ENCODE measurements at places on chromosomes 5 and 9. TPM values are rescaled to one million over a fixed set of nuclear protein-coding genes. Genes with fewer than 3 reads are reported as not detected.
A peak's percentile ranks its signal among the peaks of the same experiment; 100 is the strongest.

DNA sequence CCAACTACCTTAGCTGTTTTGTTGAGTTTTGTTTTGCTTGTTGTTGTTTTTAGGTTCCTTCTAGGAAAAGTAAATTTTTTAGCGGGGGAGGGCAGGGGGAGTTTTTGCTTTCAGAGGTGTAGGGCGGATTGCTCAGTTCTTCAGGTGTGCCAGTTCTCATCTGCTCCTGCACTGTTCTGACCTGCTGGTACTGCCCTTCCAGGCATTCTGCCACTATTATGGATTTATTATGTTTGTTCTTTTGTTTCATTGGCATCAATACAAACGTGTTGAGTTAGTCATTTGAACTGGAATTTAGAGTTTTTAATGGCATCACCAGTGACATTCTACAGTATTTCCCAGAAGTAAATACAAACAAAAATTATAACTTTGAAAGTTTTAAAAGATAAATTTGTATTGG lies 26.0 kb downstream of the ERCC6L2 start:
- H3K36me3 ChIP-seq, result no peaks in the 10 kb centered on the region
- H3K4me3 ChIP-seq, result no peak overlapping the region
- H3K27ac ChIP-seq, result no peak overlapping the region
- H3K27me3 ChIP-seq, result no peaks in the 10 kb centered on the region

DNA sequence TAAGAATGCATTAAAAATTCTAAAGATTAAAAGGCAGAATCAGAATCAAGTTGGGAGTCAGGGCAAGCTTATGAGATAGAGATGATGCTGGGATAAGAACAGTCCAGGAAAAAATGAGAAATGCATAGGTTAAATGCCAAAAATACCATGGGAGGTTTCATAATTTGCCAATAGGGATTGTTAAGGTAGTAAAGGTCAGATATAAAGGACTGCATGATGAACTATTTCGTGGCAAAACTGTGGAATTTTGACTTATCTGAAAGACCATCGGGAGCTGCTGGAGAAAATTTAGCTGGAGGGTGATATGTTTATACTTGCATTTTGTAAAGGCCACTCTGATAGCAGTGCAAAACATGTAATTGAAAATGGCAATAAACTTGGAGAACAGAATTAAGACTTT lies 1872.8 kb upstream of the ACO1 start:
- H3K4me3 ChIP-seq, result no peak overlapping the region
- H3K4me1 ChIP-seq, result no peaks in the 10 kb centered on the region
- no peaks in the 10 kb centered on the region for H3K36me3 ChIP-seq
- no peak overlapping the region for H3K27ac ChIP-seq
- no peak for DNase-seq
- H3K27me3 ChIP-seq, result no peaks in the 10 kb centered on the region

- H3K4me1 ChIP-seq, result no peaks in the 10 kb centered on the region
- H3K36me3 ChIP-seq, result no peaks in the 10 kb centered on the region
- H3K27ac ChIP-seq, result no peak overlapping the region
- H3K27me3 ChIP-seq, result no peaks in the 10 kb centered on the region
- H3K4me3 ChIP-seq, result no peak overlapping the region
Measured at GRCh38 chr9:76818271-76818670, 54.0 kb downstream of the PCA3 start.

DNA sequence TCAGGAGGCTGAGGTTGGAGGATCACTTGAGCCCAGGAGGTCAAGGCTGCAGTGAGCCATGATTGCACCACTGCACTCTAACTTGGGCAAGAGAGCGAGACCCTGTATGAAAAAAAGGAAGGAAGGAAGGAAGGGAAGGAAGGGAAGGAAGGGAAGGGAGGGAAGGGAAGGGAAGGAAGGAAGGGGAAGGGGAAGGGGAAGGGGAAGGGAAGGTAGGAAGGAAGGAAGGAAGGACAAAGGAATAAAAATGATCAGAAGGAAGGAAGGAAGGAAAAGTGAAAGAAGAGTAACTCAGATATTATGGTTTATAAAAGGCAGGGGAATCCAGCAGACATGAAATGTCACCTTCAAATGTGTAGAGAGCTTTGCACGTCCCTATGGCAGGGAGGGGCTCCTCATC lies 64.4 kb downstream of the USP20 start:
- peaks cover 83% of the 10 kb centered on the region for H3K36me3 ChIP-seq
- no peaks in the 10 kb centered on the region for H3K4me1 ChIP-seq
- no peaks in the 10 kb centered on the region for H3K27me3 ChIP-seq
- DNase-seq, result no peak
- no peak overlapping the region for H3K4me3 ChIP-seq
- no peak overlapping the region for H3K27ac ChIP-seq

DNA sequence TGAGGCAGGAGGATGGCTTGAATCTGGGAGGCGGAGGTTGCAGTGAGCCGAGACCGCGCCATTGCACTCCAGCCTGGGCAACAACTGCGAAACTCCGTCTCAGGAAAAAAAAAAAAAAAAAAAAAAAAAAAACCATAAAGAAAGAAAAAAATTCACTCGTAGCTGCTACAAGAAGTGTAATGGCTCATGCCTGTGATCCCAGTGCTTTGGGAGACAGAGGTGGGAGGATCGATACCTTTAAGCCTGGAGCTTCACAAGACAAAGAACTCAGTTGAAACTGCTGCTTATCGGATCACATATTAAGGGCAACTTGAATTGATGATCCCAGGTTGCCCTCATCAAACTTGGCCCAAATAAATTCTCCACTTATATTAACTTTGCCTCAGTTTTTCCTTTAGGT lies 1.0 kb upstream of the ZCCHC7 start:
- H3K27me3 ChIP-seq, result no peaks in the 10 kb centered on the region
- H3K4me1 ChIP-seq, result peaks cover 20% of the 10 kb centered on the region
- H3K36me3 ChIP-seq, result no peaks in the 10 kb centered on the region
- no peak overlapping the region for H3K4me3 ChIP-seq
- no peak for DNase-seq

GRCh38 chr5:93911609-93912008 lies 170.2 kb upstream of the POU5F2 start:
- no peak overlapping the region for H3K27ac ChIP-seq
- DNase-seq, result no peak
- no peak overlapping the region for H3K4me3 ChIP-seq
- no peaks in the 10 kb centered on the region for H3K36me3 ChIP-seq
- no peaks in the 10 kb centered on the region for H3K4me1 ChIP-seq

DNA sequence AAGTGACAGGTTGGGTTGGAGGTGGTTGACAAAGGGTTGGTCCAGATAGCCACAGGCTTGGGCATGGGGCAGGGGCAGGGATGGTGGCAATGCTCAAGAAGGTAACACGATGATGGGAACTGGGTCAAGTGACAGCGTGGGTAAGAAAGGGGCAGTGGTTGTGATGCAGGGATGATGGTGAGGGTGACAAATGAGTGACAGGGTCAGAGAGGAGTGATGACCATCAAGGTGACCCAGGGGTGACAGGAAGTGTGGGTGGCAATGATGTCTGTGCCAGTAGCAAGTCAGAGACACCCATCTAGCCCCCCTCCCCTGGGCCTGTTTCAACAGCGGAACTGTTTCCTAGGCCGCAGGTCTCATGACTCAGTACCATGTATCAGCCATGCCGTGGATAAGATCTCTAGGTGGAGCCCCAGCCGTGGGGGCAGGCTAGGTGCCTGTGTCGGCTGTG lies 20.5 kb downstream of the AQP3 start:
- H3K27me3 ChIP-seq, result no peaks in the 10 kb centered on the region
- no peak overlapping the region for H3K4me3 ChIP-seq
- DNase-seq, result no peak
- no peak overlapping the region for H3K27ac ChIP-seq

GRCh38 chr5:52139888-52140615 lies 647.7 kb upstream of the ITGA1 start:
- no peak overlapping the region for H3K4me3 ChIP-seq
- H3K27ac ChIP-seq, result no peak overlapping the region
- H3K4me1 ChIP-seq, result no peaks in the 10 kb centered on the region
- no peaks in the 10 kb centered on the region for H3K36me3 ChIP-seq
- no peak for DNase-seq

GRCh38 chr5:178108446-178108845 lies 4.9 kb upstream of the N4BP3 start:
- peaks cover 8% of the 10 kb centered on the region for H3K27me3 ChIP-seq
- DNase-seq, result no peak
- no peak overlapping the region for H3K4me3 ChIP-seq
- H3K4me1 ChIP-seq, result peaks cover 10% of the 10 kb centered on the region
- no peaks in the 10 kb centered on the region for H3K36me3 ChIP-seq
- no peak overlapping the region for H3K27ac ChIP-seq

GRCh38 chr5:169131616-169132301 lies 169.2 kb downstream of the SLIT3 start:
- no peak for DNase-seq
- no peak overlapping the region for H3K4me3 ChIP-seq
- H3K27me3 ChIP-seq, result no peaks in the 10 kb centered on the region
- H3K4me1 ChIP-seq, result peaks cover 18% of the 10 kb centered on the region
- no peak overlapping the region for H3K27ac ChIP-seq

- H3K4me3 ChIP-seq, result no peak overlapping the region
- peaks cover 49% of the 10 kb centered on the region for H3K36me3 ChIP-seq
- no peak for DNase-seq
- no peak overlapping the region for H3K27ac ChIP-seq
Measured at GRCh38 chr9:92029553-92029952, 79.5 kb upstream of the ROR2 start.

- peak; percentile 91 for DNase-seq
- peak overlapping the region; percentile 16 for H3K4me3 ChIP-seq
- no peaks in the 10 kb centered on the region for H3K27me3 ChIP-seq
- peak overlapping the region; percentile 45 for H3K27ac ChIP-seq
Measured at GRCh38 chr5:32193591-32193990, 19.5 kb upstream of the GOLPH3 start.

- no peaks in the 10 kb centered on the region for H3K4me1 ChIP-seq
- no peak for DNase-seq
- H3K27ac ChIP-seq, result no peak overlapping the region
- H3K4me3 ChIP-seq, result no peak overlapping the region
Measured at GRCh38 chr5:62041156-62041756, 264.8 kb upstream of the KIF2A start.

DNA sequence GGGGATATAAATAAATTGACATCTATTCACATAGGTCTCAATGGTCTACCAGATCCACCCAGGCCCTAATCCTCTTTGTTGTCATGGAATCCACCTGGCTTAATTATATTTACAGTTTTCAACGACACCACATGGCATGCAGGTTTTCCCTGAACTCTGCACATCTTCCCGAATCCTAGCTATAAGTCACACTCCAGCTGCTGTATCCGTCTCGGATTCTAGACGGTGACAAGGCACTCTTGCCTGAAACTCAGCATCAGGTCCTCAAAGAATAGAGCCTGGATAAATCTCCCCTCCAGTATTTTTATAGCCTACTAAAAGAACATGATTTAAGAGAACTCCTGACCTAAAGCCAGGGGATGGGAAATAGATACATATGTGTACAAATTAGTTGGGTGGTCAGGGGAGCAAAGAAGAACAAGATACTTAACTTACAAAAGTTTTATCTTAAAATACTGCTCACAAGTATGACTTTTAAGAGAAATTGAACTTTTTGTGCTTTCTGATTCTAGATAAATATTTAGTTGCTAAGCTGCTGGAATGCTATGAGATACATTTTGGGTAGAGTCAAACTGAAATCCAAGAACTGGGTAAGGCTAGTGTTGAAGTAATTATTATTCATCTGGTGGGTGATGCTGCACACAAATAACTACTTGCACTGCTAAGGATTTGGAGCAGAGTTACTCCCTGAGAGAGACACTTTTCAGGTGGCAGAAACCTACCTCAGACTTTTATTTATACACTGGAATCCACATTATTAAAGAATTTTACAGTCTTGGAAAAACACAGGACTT lies 187.3 kb downstream of the EFNA5 start:
- H3K4me1 ChIP-seq, result peaks cover 21% of the 10 kb centered on the region
- H3K4me3 ChIP-seq, result no peak overlapping the region

DNA sequence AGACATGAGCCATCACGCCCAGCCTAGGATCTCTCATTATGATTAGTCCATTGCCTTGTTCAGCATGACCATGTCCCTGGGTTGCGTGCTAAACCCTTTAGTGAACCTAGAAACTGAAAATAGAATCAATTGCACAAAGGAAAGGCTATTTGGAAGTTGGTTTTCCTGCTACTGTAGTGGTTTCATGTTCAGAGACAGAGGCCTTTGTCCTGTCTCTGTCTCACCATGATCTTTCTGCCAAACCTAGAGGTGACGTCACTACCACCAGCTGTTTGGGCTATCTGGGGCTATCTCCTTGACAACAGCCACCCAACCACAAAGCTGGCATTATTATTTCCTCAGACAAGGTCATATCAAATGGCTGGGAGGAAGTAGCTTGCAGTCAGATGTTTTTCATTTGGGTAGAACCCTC lies 4.0 kb upstream of the CDK5RAP2 start:
- no peaks in the 10 kb centered on the region for H3K27me3 ChIP-seq
- peak; percentile 62 for DNase-seq
- H3K36me3 ChIP-seq, result no peaks in the 10 kb centered on the region
- peak overlapping the region; percentile 24 for H3K27ac ChIP-seq

- H3K4me3 ChIP-seq, result no peak overlapping the region
- H3K4me1 ChIP-seq, result peaks cover 24% of the 10 kb centered on the region
- DNase-seq, result no peak
Measured at GRCh38 chr5:151718153-151718552, 31.4 kb upstream of the SPARC start.

GRCh38 chr5:142382186-142382585 lies 57.4 kb upstream of the SPRY4 start:
- no peaks in the 10 kb centered on the region for H3K36me3 ChIP-seq
- H3K27me3 ChIP-seq, result no peaks in the 10 kb centered on the region
- no peak for DNase-seq
- H3K4me1 ChIP-seq, result no peaks in the 10 kb centered on the region
- H3K27ac ChIP-seq, result no peak overlapping the region
- no peak overlapping the region for H3K4me3 ChIP-seq

DNA sequence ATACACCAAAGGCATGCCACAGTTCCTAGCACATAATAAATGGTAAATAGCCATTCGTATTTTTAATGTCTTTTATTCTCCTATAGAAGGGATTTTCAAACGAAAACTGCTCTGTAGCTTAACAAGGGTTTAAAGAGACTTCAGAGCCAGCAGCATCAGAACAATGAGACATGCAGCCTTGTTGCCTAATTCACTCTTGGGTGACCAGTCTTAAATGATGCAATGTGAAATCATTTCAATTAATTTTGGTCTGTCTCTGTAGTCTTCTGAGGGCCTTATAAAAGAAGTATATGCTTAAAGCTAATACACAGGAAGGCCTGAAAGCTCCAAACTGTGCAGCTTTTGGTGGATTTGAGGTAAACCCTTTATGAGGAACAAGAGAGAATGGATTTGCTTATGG lies 888.8 kb upstream of the WWC1 start:
- no peak overlapping the region for H3K27ac ChIP-seq
- no peaks in the 10 kb centered on the region for H3K36me3 ChIP-seq
- H3K4me1 ChIP-seq, result no peaks in the 10 kb centered on the region
- no peaks in the 10 kb centered on the region for H3K27me3 ChIP-seq
- DNase-seq, result no peak
- no peak overlapping the region for H3K4me3 ChIP-seq

DNA sequence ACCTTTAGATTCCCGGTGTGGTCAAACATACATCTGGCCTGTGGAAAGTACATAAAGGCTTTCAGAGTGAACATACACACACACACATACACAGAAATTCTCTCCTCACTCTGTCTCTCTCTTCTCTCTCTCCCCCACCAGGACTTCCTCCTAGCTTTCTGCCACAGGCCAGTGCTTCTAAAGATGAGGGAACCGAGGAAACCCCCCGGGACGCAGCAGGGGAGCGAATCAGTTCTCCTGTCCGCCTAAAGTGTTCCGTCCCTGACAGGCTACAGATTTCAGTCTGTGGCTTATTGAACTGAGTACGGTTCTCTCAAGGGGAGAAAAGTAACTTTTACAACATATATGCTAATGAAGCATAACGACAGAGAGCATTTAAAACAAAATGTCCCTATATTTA lies 75.8 kb downstream of the MED27 start:
- H3K27ac ChIP-seq, result no peak overlapping the region
- no peak for DNase-seq
- no peaks in the 10 kb centered on the region for H3K27me3 ChIP-seq
- no peak overlapping the region for H3K4me3 ChIP-seq
- H3K36me3 ChIP-seq, result no peaks in the 10 kb centered on the region
- H3K4me1 ChIP-seq, result no peaks in the 10 kb centered on the region

The SLC34A3 gene
- total RNA-seq, result not detected

The GABRA6 gene
- not detected for total RNA-seq

The OTULINL gene
- total RNA-seq, result 0.80 TPM

Data from heart right ventricle (tissue), 16 donors.